Stimulated activated CD4-positive, alpha-beta T cell treated with anti-CD3 and anti-CD28 coated beads, Interleukin-4, amount 100 ng/mL, for 24 hours (primary cell): ENCODE measurements at places on chromosomes 6 and 20.

- DNase-seq: no peak
Observed at GRCh38 chr6:169571123-169571962, 130.5 kb downstream of the WDR27 start.

GRCh38 chr6:26118999-26119398 lies 31.8 kb downstream of the HFE start:
- no peak for DNase-seq

DNA sequence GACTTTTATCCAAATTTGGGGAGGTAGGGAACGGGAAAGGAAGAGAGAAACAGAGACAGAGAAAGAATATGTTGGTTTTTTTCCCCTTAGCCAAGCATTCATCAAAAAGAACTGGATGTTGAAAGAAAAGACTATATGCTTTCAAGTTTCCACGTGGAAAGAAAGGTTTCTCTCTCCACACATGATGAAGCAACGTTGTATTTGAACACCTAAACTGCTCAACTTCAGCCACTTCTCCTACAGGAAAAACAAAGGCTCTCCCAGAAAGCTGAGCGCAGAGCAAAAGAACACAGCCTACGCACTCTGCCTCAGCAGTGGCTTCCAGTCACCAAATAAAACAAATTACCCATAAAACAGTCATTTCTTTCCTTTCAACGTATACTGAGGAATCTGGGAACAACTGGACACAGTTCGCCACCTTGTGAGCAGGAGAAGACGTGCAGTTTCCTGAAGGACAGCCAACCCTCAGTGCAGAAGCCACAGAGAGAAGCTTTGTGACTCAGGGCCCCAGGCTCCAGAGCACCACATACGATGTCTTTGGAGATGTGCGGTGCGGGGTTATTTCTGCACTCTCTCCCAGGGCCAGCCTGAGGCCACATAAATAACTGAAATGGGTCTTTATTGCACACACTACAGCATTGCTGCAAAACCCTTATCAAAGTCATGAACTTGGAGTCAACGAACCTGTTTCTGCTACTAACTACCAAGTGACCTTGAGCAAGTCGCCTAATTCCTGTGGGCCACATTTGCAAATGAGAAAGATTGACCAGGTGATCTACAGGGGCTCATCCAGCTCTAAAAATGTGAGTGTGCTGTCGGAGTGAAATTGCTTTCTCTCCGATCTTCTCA lies 10.1 kb downstream of the IL17F start:
- peak; percentile 46 for DNase-seq

GRCh38 chr20:20888266-20888656 lies 175.8 kb upstream of the RALGAPA2 start:
- no peak for DNase-seq

DNA sequence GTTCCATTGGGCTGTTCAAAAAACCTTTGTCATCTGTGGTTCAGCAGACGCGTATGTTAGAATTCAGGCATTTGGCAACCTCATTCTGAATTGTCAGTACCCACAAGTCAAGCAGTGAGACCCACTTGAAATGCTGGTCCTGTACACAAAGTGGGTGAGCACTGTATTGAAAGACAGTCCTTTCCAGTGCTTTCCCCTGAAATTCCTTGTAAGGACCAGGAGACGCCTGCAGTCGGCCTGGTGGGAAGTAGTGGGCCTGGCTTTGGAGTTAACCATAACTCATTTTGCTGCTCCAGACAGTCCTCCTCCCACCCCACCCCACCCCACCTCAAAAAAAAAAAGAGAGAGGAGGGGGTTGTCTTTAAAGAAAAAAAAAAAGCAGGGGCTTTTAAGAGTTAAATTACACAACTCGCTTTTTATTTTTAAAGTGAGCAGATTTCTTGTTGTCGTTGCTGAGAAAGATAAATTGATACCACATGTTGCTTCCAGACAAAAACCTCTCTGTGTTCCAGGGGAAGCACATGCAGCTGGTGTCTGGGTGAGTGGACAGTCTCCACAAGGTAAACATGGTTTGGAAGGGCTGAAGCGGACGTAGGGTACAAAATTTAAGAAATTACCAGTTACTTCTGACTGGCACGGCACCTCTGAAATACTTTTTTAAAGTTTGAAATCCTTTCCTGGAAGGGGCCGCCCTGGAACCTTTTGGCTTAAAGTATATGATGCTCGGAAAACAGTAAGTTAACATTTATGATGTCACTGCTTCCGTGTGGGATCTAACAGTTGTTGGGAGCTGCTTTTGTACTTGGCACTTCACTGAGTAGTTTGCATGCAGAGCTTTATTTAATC lies 95.3 kb downstream of the FOXO3 start:
- no peak for DNase-seq

DNA sequence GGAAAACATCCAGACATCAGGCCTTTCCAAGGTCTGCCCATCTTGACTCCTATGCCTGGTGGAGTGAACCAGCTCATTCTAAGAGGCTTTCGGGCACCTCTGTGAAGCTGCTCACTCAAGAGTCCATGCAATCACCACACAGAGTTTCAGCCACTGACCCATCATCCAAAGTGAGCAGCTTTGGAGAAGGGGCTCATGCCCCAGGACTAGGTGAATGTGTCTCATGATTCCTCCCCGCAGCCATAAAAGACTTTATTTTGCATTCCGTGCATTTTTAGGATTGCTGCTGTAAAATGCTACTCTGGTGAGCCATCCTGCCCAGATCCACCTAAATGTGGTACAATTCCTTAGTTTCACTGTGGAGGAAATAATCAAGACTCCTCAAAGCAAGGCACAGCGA lies 44.5 kb upstream of the EZR start:
- DNase-seq: no peak

DNA sequence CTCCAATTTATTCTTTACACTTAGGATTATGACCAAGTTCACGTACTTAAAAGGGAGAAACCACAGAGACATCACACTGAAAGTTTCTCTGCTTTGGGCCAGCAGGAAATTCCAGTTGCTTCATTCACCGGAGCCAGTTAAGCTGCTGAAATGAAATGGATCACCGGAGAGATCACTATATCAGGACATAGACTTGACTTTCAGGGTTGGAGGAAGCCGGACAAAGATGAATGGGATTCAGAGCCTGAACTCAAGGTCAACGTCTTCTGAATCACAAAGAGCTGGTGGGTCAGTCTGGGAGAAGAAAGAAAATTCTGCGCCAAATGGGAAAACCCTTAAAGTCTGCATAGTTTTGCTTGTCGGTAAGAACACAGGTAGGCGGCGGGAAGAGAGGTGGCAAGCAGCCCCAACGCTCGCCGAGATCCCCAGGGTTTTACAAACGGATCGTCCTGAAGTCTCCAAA lies 81.9 kb upstream of the CCDC28A start:
- no peak for DNase-seq

- DNase-seq: no peak
Observed at GRCh38 chr20:36279776-36280175, 26.4 kb upstream of the DLGAP4 start.

DNA sequence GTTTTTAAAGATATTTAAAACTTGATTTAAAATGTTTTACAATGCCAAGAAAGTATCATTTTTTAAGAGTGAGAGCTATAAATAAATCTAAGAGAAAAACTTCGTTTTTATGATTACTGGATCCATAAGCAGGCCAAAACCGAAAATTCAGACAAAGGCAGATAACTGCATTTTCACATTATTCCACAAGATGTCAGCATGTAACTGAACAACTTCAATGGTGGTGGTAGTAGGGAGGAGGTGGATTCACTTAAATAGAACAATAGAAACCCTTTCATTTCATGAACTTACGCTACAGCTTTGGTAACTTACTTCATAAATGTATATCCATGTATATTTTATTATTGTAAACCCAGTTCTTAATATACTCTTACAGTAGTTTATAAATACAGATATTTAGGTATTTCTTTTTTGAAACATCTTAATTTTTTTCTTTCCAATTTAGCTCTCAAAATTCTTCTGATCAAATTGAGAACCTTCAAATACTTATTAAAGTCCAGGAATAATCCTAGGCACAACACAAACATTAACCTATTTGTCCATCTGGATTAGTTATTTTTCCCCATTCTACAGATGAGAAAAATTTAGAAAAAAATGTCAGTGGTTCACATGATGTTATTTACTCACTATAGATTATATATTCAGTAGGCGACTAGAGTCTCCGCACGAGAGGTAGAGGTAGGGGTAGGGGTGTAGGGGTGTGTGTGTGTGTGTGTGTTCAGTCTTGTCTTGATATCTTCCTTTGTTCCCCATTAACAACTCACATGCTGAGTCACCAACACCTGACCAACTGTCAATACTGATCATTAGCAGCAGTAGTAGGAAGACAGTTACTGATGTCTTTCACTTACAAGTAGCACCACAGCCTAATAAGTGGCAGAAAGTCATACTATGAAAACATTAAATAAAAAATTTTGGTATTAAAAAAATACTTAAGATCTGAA lies 111.5 kb downstream of the ARHGAP18 start:
- DNase-seq: peak; percentile 15

- no peak for DNase-seq
Observed at GRCh38 chr6:35810971-35811698, 6.0 kb downstream of the LHFPL5 start.

DNA sequence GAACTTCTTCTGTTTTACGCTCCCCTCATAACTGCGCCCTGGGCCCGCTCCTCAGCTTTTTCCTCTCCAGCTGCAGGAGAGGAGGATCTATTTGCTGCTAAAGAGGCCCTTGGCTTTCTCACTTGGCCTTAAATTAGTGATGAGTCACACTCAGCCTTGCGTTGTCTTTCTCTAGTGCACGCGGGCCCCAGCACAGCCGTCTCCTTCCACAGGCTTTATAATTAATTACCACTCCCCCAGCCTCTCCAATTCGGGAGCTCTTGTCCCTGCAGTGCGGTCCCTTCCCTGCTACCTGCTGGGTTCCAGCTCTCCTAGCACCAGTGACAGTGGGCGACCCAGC lies 25.2 kb downstream of the PACSIN1 start:
- no peak for DNase-seq

DNA sequence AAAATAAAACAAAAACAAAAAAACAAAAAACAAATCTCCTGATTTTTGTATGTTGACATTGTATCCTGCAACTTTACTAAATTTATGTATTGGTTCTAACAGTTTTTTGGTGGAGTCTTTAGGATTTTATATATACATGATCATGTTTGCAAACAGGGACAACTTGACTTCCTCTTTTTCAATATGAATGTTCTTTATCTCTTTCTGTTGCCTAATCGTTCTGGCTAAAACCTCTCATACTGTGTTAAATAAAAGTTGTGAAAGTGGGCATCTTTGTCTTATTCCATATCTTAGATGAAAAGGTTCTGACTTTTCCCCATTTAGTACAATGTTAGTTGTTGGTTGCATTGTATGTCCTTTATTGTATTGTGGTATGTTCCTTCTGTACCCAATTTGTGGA lies 261.7 kb upstream of the NOX3 start:
- DNase-seq: no peak

DNA sequence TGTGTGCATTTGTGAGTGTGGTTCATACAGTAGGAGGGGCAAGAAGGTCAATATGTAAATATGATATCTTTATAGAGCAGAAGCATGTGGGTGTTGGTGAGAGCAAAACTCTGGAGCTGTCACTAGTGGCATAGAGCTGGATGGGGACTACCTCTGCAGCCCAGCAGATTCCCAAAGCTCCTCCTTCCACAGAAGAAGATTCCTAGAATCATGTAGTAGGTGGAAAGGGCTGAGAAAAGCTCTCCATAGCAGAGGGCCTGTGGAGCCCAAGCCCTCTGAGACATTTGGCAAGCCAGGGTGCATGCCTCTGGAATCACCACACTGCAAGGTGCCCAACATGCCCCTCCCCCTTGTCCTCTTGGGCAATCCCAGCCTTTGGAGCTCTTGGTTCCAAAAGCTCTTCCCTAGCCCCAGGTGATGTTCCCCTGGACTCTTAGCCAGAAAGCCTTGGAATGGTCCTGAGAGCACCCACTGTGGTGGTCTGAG lies 233.2 kb downstream of the LRFN2 start:
- DNase-seq: no peak

DNA sequence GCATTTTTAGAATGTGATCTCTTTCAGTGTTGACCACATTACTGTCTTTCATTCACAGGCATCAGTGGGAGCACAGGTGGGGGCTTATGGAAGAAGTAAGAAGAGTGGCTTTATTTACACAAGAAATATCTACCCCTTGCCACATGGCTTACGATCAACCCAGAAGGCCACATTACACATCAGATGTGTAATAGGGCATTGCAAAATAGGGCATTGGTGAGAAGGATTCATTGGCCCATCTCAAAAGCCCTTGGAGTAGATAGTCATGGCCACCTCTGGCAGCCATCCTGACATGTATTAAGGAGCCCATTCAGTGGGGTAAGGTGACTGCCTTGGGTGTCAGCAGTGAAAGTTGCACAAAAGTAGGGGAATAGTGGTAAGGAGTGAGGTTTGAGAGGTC lies 97.5 kb downstream of the MAFB start:
- DNase-seq: no peak

DNA sequence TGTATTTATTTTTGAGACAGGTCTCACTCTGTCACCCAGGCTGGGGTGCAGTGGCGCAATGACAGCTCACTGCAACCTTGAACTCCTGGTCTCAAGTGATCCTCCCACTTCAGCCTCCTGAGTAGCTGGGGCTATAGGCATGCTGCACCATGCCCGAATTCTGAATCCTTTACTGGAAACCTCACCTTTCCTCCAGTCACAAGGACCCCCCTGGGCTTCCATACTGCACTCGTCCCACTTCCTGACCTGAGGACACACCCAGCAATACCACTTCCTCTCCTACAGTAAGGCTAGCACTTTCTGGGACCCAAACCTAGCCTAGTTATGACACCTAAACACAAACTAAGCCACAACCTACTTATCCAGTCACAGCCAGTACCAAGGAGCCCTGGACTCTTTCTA lies 68.2 kb downstream of the FAM217A start:
- peak; percentile 19 for DNase-seq

DNA sequence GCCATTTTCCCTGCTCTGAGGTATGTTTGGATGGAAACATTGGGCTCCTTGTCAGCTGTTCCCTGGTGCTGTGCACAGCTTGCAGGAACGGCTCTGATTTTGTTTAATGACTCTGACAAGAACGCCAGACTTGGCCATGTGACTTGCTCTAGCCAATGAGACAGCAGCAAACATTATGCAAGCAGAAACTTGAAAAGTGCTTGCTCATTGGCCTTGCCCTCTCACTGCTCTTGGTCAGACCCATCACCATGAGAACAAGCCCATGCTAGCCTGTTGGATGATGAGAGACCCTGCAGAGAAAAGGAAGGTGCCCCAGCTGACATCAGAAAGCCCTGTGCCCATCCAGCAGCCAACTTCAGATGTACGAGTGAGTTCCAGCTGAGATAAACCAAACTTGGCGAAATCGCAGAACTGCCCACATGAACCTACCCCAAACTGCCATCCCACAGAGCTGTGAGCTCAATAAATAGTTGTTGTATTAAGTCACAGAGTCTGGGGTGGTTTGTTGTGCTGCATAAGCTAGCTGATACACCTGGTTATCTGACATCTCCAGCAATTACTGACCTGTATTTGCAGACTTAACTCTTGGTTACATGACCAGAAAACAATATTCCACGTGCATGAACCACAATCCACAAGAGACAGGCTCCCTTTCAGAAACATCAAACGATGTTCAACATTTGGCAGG lies 96.9 kb downstream of the JPH2 start:
- no peak for DNase-seq

DNA sequence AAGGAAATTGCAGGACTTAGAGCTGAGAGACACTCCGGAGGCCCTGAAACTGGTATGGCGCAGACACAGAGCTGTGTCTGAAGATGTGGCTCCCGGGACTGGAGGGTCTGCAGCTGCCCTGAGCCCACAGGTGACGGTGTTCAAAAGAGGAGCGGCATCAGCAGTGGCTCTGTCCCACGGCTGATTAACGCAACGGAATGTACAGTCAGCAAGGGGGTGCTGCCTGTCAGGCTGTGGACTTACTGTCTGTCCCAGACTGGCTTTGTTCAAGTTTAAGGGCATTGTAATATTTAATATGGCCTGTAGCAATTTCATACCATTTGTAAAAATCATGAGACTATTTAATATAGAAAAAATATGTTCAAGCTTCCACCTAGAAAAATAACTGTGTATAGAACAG lies 228.0 kb upstream of the TAB2 start:
- DNase-seq: no peak
